Neuronal stem cell (in vitro differentiated cells): ENCODE measurements at places on chromosomes 3 and 15.

DNA sequence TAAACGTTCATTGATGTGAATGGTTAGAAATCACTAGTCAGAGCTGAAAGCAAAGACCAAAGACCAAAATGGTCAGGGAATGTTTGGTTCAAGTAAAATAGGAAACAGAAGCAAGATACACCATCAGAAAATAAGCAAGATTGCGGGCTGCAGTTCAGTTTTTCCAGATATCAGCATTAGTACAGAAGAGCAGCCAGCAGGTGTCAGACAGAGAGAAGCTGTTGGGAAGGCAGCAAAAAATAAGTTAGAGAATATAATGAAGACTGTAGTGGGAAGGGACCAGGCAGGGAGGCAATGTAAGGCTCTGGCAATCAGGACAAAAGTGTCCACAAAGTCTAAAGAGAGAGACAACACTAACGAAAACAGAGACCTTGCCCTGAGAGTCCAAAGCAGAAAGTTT lies 639.4 kb upstream of the NAALADL2 start:
- no peaks in the 10 kb centered on the region for H3K4me1 ChIP-seq
- no peak overlapping the region for H3K4me3 ChIP-seq
- no peak overlapping the region for H3K27ac ChIP-seq
- H3K27me3 ChIP-seq: no peaks in the 10 kb centered on the region
- no peaks in the 10 kb centered on the region for H3K36me3 ChIP-seq

GRCh38 chr3:115399750-115400149 lies 223.6 kb upstream of the GAP43 start:
- H3K36me3 ChIP-seq: no peaks in the 10 kb centered on the region
- no peak overlapping the region for H3K27ac ChIP-seq
- no peak overlapping the region for H3K4me3 ChIP-seq
- H3K27me3 ChIP-seq: no peaks in the 10 kb centered on the region
- DNase-seq: no peak

GRCh38 chr3:152413240-152413639 lies 144.5 kb downstream of the MBNL1 start:
- H3K4me3 ChIP-seq: no peak overlapping the region
- no peak for DNase-seq
- H3K4me1 ChIP-seq: no peaks in the 10 kb centered on the region
- H3K27ac ChIP-seq: no peak overlapping the region

DNA sequence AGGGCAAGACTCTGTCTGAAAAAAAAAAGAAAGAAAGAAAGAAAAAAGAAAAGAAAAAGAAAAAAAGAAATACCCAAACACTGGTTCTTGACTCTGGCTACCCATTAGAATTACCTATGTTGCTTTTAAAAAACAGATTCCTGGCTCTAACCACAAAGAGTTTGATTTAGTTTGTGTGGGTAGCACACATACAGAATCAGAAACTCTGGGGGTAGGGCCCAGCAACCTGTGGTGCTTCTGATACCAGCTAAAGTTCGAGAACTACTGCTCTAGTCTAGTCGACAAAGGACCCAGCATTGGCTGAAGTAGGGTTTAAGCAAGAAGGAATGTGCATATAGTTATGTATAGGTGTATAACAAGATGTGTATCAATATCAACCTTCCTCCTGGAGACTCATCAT lies 392.7 kb downstream of the EFHB start:
- no peak overlapping the region for H3K27ac ChIP-seq
- H3K36me3 ChIP-seq: no peaks in the 10 kb centered on the region
- no peak for DNase-seq
- no peaks in the 10 kb centered on the region for H3K4me1 ChIP-seq

GRCh38 chr3:16686679-16687078 lies 81.5 kb upstream of the DAZL start:
- no peak overlapping the region for H3K27ac ChIP-seq
- H3K4me1 ChIP-seq: no peaks in the 10 kb centered on the region
- no peaks in the 10 kb centered on the region for H3K27me3 ChIP-seq
- no peak overlapping the region for H3K4me3 ChIP-seq
- no peaks in the 10 kb centered on the region for H3K36me3 ChIP-seq
- DNase-seq: no peak

- H3K4me3 ChIP-seq: no peak overlapping the region
- H3K27ac ChIP-seq: no peak overlapping the region
- no peaks in the 10 kb centered on the region for H3K27me3 ChIP-seq
- no peak for DNase-seq
- H3K36me3 ChIP-seq: peaks cover 1% of the 10 kb centered on the region
These were observed 168.3 kb downstream of the MEIS2 start for GRCh38 chr15:36932070-36932469.

DNA sequence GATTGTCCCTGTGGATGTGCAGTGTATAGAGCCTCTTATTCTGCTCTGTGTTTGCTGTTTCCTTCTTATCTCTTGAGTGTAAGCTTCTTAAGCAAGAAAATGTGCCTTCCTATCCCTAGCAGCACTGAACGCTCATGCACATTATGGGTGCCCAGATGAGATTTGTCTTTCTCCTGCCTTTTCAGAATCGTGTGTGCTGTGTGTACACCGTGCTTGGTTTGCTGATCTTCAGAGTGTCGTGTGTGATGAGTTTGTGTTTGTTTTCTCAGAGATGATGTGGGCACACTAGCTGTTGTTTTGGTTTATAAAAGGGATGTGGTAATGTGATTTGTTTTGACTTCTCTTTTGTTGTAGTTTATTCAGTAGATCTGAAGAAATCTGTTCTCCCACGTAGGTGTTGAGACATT lies 19.7 kb downstream of the GPR171 start:
- no peaks in the 10 kb centered on the region for H3K36me3 ChIP-seq
- no peak for DNase-seq
- no peaks in the 10 kb centered on the region for H3K4me1 ChIP-seq
- no peak overlapping the region for H3K27ac ChIP-seq
- no peaks in the 10 kb centered on the region for H3K27me3 ChIP-seq
- H3K4me3 ChIP-seq: no peak overlapping the region

GRCh38 chr15:45648521-45649200 lies 13.8 kb downstream of the SQOR start:
- DNase-seq: no peak
- H3K27me3 ChIP-seq: no peaks in the 10 kb centered on the region
- no peak overlapping the region for H3K4me3 ChIP-seq
